ENCODE measurements at places on chromosomes 1 and 21.

DNA sequence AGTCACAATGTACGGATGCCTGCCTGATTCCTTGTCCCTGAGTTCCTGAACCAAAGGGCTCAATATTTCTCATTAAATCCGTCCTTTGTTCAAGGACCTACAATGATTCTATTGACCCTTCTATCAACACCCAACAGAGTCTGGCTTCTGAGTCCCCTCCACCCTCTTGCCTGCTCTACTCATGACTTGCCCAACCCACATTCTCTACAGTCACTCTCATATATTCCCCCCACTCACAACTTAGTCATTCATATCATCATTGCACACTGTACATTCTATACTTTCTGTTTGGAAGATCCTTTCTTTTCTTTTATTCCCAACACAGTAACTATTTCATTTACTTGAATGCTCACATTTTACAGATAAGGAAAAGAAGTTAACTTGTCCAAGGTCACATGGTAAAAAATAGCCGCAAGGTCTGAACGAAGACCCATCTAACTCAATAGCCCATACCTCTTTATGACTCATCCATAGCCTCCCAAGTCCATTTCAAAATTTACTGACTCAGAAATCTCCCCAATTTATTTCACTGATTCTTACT, 3.6 kb downstream of the OTUD7B start:
- DNase-seq: no peak

DNA sequence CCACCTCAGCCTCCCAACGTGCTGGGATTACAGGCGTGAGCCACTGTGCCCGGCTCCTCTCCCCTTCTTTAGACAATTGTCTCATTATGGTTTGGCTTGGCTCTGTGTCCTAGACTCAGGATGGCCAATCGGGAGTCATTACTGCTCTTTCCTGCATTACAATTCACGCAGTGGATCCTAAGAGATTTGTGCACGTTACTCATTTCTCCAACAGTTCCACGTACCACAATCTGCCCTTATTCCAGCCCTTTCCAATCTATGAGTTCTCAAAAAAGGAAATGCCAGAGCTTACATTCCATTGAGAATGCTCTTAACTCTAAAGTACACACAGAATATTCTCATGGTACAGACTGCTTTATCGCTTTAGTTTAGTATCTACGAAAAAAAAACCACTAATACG, 357.0 kb downstream of the GPATCH2 start:
- DNase-seq: no peak

DNA sequence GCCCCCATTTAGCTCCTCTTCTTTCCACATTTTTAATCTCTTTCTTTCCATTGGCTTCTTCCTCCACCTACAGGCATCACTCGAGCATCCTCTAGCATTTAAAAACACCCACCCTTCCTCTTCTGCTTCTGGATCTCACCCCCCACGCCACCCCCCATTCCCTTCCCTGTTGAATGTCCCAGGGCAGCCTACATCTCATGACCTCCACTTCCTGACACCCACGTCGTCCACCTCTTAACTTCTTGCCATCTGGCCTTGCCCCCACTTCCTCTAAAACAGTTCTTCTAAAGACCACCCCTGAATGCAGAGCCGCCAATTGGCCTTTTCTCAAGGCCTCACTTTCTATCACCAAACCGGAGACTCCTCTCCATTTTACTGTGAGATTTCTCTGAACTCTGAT, 6.1 kb upstream of the ETNK2 start:
- no peak for DNase-seq

GRCh38 chr1:204098683-204099082, 25.8 kb downstream of the SOX13 start:
- DNase-seq: no peak

DNA sequence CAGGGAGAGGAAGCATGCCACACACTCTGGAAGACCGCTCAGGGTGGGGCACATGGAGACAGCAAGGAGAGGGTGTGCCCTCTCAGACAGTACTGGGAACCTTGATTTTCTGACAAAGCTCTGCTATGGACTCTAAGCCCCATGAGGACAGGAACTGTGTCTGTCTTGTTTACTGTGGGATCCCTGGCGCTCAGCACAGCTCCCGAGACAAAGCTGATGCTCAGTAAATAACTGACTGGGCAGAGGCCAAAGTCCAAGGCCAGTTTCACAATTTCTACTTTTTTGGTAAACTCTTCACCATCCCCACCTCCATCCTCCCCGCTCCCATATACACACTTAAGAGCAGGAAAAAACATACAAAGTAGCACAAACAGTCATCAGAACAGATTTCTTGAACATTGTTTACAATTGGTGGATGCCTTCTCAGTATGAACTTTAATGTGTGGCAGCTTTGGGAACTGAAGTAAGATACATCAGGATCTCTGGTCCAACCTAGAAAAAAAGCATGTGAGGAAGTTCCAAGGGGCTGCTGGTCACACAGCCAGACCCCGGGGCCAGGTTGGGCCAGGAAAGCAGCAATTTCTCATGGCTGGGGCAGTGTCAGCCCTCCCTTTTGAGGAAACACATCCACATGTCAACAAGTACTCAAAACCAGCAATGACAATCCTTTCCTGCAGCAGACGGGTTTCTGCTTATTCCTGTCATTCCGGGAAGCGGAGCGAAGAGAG, 5.6 kb upstream of the AHCYL1 start:
- no peak for DNase-seq

- DNase-seq: no peak
Observed at GRCh38 chr1:8136766-8137165, 110.7 kb upstream of the ERRFI1 start.

DNA sequence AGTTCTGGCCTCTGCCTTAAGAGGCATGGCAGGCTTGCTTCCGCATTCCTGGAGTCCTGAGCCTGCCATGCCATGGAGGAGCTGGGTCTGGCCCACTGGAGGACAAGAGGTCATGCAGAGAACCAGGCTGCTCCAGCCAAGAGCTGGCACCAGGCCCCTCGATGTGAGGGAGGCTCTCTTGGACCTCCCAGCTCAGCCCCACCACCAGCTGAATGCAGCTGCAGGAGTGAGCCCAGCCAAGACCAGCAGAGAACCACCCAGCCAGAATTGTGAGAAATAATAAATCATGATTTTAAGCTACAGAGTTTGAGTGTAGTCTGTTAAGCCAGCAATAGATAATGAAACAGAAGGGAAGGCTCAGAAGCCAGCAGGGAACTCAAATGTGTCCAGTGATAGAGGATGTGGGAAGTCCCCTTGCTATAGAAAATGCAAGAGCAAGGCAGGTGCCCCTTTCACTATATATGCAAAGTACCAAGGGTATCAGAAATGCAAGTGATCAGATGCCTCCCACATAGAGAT, 118.4 kb downstream of the HIVEP3 start:
- DNase-seq: no peak

- no peak for DNase-seq
Observed at GRCh38 chr1:31621847-31622730, 4.6 kb downstream of the HCRTR1 start.

DNA sequence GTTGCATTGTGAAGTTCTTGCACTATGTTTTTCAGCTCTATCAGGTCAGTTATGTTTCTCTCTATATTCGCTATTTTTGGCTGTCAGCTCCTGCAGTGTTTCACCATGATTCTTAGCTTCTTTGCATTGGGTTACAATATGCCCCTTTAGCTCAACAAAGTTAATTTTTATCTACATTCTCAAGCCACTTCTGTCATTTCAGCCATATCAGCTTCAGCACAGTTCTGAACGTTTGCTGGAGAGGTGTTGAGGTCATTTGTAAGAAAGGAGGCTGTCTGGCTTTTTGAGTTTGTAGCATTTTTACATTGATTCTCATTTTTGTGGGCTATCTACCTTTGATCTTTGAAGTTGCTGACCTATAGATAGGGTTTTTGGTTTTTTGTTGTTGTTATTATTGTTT, 573.2 kb upstream of the RGS18 start:
- no peak for DNase-seq

- peak; percentile 51 for DNase-seq
Observed at GRCh38 chr1:25773441-25774125, 26.4 kb upstream of the SELENON start.

GRCh38 chr1:163410073-163410999, 88.6 kb downstream of the NUF2 start:
- peak; percentile 40 for DNase-seq

- no peak for DNase-seq
Observed at GRCh38 chr1:51303751-51304251, 26.6 kb downstream of the TTC39A start.

- DNase-seq: no peak
Observed at GRCh38 chr1:3349161-3349967, 105.1 kb upstream of the ARHGEF16 start.

DNA sequence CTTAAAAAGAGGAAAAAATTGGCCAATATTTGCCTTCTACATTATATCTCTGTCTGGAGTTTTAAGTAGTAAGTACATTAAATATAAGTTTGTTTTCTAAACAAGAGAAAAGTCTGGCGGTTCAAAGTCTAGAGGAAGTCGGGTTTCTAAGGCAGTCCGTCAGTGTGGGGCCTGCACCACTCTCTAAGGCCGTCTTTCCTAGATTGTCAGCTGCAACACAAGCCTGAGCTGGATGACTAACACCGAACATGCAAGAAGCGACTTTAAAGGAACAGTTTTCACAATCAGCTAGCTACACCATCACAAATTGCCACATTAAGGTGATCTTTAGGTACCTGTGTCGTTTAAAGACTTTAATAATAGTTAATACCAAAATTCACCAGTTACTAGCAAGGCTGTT, 19.6 kb downstream of the CCSAP start:
- no peak for DNase-seq

DNA sequence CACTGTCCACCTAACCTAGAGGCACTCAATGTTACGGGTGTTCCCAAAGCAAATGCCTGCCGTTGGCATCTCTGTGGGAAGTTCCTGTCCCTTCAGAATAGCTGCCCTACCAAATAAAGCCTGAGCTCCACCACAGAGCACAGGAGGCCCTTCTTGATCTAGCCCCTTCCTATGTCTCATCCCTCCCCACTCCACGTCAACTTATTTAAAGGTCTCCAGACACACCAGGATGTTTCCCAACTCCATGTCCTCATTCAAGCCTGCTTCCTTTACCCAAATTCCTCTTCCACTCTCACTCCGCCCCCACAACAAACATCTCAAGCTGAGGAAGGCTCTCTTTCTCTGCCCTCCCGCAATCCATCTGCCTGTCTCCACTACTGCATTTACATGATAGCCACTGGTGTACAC, 87.7 kb downstream of the TGFBR3 start:
- DNase-seq: no peak

GRCh38 chr1:162587761-162588260, 26.3 kb downstream of the UAP1 start:
- no peak for DNase-seq

DNA sequence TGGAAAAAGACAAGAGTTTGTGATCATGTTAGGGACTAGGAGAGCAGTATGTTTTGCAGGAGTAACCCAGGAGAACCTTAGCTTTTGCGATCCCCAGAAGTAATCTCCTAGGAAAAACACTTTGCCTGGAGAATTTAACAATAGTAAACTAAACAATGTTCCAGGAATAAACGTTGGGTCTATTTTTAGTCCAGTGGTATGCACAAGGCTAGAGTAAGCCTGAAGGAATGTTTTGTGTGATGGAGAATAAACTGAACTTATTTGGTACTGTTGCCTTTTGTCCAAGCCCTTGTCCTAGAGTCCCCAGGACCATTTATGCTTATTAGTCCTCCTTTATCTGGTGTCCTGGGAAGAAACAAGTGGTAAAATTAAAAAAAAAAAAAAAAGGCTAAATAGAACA, 28.7 kb upstream of the RGS5 start:
- DNase-seq: no peak

GRCh38 chr1:10888291-10888690, 91.8 kb upstream of the CASZ1 start:
- DNase-seq: no peak

DNA sequence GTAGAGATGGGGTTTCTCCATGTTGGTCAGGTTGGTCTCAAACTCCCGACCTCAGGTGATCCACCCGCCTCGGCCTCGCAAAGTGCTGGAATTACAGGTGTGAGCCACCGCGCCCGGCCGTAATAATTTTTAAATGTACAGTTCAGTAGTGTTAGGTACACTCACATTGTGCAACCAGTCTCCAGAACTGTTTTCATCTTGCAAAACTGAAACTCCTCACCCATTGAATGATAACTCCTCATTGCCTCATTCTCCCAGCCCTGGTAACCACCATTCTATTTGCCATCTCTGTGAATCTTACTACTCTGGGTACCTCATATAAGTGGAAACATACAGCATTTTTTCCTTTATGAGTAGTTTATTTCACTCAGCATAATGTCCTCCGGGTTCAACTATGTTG, 3.4 kb downstream of the NLRP3 start:
- DNase-seq: no peak

GRCh38 chr1:54697896-54698295, 17.8 kb upstream of the TTC4 start:
- no peak for DNase-seq

GRCh38 chr1:29786791-29787732, 550.7 kb downstream of the PTPRU start:
- no peak for DNase-seq

GRCh38 chr1:34842073-34842472, 17.5 kb downstream of the SMIM12 start:
- DNase-seq: no peak

GRCh38 chr1:6198646-6199297, 623 bp downstream of the RPL22 start:
- DNase-seq: peak; percentile 41

- DNase-seq: no peak
Observed at GRCh38 chr1:205211839-205212536, 486 bp upstream of the DSTYK start.

DNA sequence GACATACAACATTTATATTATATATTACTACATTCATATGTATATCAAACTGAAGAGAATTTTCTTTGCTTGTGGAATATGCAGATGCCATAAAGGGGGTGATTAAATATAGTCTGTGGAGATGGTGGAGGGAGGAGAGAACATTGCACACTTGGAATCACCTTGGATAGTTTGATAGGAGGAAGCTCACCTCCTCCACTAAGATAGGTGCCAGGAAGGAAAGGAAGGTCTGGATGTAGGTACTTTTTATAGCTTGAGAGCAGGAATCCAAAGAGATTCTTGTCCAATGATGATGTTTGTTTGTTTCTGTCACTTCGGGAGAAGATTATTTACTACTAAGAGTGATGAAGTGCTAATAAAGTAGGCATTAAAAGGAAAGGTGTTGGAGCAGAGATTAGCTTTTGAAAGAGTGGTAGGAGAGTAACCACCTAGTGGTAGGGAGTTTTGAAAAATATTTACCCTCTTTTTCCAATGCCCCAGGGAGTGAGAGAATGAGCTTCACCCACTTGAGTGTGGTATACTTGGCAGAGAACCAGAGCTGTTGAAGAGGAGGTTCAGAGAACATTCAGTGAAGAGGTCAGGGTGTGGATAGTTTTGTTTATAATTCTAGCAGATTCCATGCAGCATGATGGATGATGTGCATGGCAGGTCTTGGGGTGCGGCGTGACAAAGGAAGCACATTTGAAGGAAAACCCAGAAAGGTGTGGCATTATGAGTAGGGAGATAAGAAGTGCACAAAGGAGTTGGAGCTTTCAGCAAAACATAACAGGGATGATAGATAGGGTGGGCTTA, 145.0 kb downstream of the PATJ start:
- no peak for DNase-seq
